Activated T-cell treated with anti-CD3 and anti-CD28 coated beads for 1 hour (primary cell): ENCODE measurements at places on chromosomes 11 and 22.

GRCh38 chr22:24091551-24092420, 80.7 kb downstream of the CABIN1 start:
- no peak for DNase-seq

- DNase-seq: no peak
These were observed 120.5 kb downstream of the PGR start for GRCh38 chr11:101008961-101009689.

DNA sequence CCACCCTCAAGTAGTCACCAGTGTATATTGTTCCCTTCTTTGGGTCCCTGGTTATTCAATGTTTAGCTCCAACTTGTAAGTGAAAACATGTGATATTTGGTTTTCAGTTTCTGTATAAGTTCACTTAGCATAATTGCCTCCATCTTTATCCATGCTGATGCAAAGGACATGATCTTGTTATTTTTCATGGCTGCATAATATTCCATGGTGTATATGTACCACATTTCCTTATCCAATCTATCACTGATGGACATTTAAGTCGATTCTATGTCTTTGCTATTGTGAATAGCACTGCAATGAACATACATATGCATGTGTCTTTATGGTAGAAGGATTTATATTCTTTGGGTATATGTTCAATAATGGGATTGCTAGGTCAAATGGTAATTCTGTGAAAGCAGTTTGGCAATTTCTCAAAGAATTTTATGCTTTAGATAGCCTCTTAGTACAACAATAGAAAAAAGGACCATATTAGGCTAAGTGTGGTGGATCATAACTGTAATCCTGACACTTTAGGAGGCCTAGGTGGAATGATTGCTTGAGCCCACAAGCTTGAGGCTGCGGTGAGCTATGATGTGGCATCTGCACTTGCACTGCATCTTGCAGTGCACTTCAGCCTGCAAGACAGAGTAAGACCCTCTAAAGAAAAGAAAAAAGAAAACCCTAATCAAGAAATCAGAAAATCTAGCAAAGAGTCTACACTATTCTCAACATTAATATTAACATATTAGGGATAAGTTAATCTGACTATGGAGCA, 468.5 kb upstream of the FAT3 start:
- no peak for DNase-seq

- peak; percentile 57 for DNase-seq
These were observed 11.7 kb upstream of the SORL1-AS1 start for GRCh38 chr11:121464352-121464946.

- DNase-seq: no peak
These were observed 135.8 kb downstream of the TRIM44 start for GRCh38 chr11:35798423-35798822.

- no peak for DNase-seq
These were observed 247.2 kb upstream of the CADM1 start for GRCh38 chr11:115751243-115752015.

DNA sequence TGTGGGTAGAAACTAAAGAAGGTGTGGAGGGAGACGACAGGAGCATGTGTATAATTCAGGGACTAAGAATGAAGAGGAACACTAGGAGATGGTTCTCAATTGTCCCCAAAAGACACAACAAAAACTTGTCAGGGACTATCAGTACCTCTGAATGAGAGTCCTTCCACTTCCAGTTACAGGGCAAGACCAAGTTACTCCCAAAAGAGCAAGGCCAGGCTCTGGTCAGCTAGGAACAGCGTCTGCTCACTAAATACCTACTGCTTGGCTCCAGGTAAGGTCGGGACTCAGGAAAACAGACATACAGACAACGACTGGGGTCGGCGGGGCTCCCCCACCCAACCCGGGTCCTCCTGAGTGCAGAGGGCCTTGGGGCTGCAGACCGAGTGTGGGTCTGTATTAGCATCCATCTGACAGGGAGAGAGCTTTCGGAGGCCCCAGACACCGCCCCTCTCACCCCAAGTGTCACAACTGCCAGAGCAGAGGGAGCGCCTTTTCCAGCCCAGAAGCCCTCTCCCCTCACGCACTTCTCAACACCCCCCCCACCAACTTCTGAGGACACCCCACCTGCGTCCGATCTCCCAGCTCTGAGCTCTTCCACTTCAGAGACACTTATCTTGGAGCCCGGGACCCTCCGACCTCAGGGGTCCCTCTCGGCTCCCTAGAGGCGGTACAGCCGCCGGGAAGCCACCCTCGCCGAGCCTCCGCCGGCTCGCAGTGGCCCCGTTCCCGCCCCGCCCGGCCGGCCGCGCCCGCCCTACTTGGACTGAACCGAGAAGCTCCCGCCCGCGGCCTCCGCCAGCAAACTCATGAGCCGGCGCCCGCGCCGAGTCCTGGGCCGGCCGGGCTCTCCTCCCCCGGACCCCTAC, 522 bp downstream of the RHOG start:
- DNase-seq: peak; percentile 23

GRCh38 chr11:59173080-59173963, 1.4 kb downstream of the DTX4 start:
- no peak for DNase-seq

DNA sequence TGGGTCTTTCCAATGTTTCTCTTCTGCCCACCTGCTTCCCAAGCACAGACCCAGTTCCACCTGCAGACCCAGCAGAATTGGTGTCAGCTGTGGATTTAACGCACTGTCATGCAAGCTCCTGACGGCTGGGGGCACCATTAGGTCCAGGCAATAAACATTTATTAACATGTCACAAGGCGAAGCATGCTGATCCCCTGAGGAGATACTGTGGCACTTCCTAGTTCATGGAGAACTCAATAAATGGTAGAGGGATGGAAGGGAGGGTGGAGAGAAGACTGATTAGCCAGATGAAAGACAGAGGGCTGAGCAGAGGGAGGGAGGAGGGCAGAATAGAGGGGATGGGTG, 68.3 kb upstream of the TSPAN18 start:
- DNase-seq: no peak

GRCh38 chr11:61468002-61468401, 38.1 kb downstream of the SDHAF2 start:
- no peak for DNase-seq

DNA sequence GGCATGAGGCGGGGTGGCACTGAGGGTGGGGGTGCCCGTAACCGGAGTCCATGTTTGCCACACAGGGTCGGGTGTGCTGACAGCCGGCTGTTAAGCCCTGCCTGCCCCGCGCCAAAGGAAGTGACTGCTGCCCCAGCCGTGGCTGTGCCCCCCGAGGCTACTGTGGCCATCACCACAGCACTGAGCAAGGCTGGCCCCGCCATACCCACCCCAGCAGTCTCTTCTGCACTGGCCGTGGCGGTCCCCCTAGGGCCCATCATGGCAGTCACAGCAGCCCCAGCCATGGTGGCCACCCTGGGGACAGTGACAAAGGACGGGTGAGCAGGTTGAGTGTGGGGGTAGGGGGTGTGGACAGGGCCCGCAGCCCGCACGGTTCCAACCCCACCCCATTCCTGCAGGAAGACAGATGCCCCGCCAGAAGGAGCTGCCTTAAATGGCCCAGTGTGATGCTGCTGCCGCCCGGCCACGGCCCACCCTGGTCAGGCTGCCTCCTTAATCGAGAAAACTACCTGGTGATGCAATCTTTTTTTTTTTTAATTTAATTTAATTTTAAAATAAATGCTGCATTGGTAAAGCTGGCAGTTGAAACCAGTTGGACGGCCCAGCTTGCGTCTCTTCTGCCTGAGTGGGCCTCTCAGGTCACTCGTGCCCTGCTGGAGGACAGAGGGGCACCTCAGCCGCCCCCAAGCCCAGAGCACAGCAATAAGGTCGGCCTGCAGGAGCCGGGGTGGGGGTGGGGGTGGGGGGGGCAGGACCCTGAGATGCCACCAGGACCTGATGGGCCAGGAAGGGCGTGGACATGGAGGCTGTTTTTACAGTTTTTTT, 30.8 kb downstream of the SBF1 start:
- no peak for DNase-seq

GRCh38 chr22:45994491-45995404, 17.8 kb upstream of the WNT7B start:
- DNase-seq: peak; percentile 84

DNA sequence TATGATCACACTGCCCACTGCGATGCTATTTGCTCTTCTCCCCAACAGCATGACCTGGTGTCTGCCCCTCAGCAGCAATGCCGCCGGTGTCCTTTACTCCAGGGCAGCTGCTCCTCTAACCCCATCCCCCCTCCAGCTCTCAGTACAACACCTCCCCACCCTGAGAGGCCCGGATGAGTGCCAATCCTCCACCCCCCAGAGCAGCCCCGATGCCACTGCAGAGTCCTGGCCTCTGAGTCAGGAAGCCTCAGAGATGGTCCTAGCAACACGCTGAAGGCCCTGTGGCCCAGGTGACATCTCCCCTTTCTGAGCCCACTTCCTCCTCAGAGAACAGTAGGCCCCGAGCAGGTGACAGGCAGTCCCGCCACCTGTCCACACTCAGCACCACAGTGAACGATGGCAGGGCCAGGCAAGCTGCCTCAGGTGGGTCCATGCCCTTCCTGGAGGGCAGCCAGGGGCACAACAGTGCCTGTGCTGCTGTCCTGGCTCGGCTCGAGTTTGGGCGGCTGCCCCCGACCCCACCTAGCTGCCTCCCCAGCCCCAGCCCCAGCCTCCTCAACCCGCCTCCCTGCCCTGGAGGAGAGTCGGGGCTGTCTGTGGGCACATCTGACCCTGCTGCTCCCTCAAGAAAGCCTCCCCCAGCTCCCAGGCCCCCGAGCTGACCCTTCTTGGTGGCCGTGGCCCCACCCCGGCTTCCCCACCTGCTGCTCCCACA, 3.9 kb upstream of the NDUFS8 start:
- no peak for DNase-seq

DNA sequence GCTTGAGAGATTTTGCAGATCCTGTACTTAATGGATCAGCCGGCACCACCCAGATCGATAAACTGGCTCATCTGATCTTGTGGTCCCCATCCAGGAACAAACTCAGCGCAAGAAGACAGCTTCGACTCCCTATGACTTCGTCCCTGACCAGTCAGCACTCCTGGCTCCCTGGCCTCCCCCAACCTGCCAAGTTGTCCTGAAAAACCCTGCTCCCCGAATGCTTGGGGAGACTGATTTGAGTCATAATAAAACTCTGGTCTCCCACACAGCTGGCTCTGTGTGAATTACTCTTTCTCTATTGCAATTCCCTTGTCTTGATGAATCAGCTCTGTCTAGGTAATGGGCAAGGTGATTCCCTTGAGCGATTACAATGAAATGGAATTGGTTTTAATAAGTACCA, 29.5 kb downstream of the OR2AG2 start:
- no peak for DNase-seq
